ENCODE measurements at places on chromosomes 5 and 9.

DNA sequence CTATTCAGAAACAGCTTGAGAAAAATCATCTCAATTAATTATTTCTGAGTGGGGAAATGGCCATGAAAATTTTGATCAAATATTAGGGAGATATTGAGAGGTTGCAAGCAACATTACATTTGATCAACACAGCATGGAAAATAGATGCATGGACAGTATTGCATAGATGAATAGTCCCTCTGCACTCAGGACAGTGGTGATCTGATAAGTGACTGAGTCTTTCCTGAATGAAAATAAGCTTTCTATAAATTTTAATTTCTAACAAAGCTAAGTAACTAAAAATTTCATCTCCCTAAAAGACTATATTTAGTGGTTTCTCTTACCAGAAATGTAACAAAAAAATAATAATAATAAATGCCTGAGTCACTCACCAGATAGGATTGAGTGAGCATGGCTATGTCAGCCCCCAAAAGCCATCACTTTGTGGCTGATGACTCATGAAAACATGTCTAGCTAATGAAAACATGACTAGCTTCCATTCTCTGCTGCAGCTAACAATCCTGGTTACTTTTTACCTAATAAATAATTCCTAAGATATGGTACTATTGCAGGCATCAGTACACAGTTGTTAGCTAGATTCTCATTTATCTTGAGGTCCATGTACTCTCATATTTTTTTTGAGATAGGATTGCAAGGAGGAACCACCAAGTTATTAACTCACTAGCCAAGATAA lies 1294.8 kb upstream of the ACO1 start:
- DNase-seq = no peak

DNA sequence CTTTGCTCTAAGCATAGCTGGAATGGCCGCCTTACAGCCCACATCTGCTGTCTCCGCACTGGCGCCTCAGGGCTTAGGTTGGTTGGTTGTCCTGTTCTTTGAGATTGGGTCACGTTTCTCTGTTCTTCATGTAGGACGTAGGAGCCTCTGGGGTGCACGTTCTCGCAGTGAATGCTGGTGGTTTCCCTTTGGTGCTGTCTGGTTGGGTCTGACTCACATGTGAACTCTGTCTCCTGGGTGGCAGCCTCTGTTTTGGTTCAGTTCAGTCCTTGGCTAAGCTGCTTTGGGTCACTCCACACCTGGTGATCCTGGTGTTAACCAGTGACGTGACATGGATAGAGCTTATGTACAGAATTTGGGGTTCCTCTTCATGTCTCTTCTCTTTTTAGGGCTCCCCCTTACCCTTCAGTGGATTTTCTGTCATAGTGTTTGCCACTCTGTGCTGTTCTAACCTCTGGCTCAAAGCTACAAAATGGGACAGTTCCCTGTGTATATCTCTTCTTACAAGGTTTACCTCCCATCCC lies 12.6 kb upstream of the LPCAT1 start:
- no peak for DNase-seq

DNA sequence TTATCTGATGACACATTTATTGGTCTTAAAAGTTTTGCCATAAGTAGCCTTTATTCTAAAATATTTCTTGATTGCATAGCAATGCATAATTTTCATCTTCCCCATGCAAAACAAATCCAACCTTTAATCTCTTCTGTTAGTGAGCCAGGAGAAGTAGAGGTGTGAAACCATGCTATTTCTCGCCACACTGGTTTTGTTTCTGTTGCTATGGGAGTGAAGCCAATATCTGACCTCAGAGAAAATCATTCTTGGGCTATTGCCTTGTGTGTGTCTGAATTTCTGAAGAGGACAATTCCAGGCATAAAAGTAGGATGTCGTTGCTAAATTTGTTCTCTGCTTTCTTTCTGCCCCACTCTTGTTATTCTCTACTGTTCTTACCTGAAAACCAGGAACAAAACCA lies 183.6 kb downstream of the PTTG1 start:
- DNase-seq = peak; percentile 90

- peak; percentile 25 for DNase-seq
Observed at GRCh38 chr9:16640649-16641048, 229.8 kb downstream of the BNC2 start.

GRCh38 chr5:157030692-157031091 lies 28.2 kb downstream of the HAVCR1 start:
- no peak for DNase-seq

DNA sequence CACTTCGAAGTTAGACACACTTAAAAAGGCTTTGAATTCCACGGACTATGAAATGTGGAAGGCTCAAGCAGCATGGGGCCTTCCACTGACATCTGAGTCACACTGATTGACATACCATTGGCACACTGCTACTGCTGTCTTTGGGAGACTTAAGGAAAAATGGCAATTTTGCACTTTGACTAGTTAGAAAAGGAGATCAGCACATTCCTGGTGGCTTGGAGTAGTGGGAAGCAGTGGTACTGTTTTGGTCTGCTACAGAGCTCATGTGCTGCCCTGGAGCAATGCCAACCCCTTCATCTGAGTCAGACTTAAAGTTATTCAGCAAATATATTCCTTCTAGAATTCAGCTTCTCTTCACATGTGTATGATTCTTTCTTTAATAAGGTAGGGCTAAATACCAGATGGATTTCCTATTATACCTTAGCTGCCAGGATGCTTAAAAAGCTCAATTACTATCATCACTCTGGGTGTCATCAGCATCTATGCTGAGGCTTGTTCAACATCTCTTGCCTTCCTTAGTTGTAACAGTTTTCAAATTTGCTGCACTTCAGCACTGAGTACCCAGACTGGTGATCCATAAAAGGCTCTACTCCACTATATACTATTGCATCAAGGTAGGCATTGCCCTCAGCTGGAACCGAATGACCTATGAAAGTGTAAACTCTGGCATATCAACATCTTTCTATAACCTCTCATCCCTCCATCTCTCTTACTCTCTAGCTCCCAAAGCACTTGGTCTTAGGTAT lies 42.3 kb upstream of the MOCS2 start:
- DNase-seq = no peak

GRCh38 chr5:23675456-23675855 lies 168.0 kb downstream of the PRDM9 start:
- DNase-seq = no peak

- peak; percentile 73 for DNase-seq
Observed at GRCh38 chr9:13427587-13427986, 148.1 kb upstream of the MPDZ start.

DNA sequence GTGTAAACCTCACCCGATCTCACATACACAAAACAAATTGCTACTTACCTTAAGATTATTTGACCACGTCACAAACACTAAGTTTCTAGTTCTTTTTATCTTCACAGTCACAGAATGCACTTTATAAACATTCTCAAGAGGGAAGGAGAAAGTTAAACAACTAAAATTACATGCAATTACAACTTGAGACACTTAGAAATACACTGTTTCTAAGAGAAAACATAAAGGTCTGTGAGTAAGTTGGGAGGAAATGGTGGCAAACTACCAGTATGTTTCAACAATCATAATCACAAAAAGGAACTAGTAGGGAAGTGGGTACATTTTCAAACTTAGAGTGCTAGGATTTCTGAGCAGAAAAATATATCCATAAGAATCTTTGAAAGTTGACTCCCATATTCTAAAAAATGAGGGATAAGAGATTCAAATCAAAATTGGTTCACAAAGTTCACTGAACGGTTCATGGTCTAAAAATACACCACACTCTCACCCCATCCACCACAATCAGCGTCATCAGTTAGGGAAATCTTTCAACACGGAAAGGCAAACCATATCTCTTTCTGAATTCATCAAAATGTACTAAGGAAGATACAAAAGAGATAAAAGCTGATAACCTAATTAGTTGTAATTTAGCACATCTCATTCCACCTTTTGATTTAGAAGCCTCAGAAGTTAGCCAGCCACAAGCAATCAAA lies 182.6 kb downstream of the BNC2 start:
- no peak for DNase-seq

DNA sequence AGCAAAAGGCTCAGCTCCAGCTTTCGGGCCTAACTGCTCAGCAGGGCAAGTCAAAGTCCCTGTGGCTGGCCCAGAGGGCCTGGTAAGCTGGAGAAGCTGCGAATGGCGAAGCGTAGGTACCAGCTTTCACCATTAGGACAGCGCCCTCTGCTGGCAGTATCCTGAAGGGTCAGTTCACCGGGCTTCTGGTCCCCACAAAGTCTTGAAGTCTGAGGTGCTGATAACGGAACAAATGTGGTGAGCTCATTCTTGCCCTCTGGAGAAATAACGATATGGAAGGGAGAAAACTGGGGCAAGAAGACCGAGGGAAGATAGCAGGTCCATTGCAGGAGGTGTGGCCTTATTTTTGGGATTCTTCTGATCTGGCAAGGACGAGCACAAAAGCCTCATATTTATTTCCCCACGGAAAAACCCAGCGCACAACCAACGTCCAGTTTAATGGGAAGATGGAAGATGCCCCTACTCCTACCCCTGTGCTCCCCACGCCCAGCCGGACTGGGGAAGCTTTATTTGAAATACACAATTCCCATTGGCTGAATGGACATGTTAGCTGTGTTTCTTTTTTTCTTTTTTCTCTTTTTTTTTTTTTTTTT lies 7.2 kb downstream of the SOWAHA start:
- DNase-seq = peak; percentile 97

DNA sequence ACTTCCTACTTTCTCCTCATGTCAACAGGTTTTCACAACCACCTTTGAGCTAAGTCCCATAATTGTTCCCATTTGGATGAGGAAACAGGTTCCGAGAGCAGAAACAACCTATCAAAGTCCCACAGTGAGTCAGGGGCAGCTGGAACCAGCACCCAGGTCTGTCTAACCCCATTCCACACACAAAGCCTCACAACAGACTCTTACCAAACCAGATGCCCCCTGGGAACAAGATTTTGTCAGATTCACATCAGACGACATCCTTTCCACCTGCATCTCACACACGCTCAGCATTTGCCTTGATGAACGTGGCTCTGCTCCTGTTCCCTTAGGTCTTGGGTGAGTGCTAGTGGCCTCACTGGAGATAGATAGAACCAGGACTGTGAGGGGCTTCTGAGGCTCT lies 17.0 kb downstream of the SWI5 start:
- no peak for DNase-seq

DNA sequence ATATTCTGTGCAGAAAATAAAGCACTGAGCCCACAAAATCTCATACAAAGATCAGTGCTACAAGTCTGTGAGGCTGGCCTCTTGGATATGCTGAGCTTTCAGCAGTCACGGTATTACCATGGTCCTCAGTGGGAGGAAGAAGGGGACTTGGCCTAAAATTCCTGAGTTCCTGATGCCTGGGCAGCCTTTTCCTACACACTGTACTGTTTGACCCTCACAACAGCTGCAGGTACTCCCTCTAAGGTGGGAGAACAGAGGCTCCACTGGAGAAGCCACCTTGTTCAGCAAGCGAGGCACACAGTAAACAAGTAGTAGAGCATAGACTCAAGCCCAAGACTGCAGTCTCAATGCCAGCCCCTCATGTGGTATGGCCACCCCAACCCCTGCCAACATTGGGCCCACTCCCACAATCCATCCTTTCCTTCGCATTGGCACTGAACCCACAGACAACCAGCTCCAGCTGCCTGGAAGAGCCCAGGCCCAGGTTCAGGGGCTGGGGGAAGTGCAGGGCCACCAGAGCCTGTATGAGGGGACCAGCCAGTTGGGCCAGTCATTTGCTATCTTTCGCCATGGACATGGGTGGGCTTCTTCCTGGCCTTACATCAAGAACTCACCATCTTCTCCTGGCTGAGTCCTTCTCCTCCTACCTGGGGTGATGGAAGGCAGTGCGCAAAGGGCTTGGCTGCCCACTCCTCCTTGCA lies 14.3 kb downstream of the ACSL6 start:
- DNase-seq = no peak

DNA sequence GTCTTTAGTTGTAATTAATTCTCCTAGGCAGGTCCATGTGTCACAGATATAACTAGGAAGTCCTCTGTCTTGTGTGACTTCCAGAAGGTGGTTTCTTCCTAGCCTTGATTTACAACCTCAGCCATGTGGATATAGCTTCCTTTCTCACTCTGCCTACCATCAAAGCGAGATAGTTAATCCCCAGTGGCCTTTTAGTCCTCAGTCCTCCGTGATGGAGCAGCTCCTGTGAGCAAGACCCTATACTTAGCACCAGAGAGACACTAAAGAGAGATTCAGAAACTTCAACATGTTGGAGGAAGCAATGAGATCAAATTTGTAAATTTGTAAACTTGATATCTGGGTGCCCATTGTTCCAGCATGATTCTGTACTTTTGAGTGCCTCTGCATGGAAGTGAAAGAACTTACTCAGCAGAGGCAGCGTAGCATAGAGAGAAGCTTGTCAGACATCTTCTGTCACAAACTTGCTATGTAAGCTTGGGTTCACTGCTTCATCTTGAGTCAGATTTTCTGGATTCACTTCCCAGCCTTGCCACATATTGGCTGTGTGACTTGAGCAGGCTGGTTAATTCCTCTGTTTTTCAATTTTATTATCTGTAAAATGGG lies 170.2 kb upstream of the NR3C1 start:
- DNase-seq = no peak

- no peak for DNase-seq
Observed at GRCh38 chr5:145775893-145776444, 59.2 kb downstream of the PRELID2 start.

DNA sequence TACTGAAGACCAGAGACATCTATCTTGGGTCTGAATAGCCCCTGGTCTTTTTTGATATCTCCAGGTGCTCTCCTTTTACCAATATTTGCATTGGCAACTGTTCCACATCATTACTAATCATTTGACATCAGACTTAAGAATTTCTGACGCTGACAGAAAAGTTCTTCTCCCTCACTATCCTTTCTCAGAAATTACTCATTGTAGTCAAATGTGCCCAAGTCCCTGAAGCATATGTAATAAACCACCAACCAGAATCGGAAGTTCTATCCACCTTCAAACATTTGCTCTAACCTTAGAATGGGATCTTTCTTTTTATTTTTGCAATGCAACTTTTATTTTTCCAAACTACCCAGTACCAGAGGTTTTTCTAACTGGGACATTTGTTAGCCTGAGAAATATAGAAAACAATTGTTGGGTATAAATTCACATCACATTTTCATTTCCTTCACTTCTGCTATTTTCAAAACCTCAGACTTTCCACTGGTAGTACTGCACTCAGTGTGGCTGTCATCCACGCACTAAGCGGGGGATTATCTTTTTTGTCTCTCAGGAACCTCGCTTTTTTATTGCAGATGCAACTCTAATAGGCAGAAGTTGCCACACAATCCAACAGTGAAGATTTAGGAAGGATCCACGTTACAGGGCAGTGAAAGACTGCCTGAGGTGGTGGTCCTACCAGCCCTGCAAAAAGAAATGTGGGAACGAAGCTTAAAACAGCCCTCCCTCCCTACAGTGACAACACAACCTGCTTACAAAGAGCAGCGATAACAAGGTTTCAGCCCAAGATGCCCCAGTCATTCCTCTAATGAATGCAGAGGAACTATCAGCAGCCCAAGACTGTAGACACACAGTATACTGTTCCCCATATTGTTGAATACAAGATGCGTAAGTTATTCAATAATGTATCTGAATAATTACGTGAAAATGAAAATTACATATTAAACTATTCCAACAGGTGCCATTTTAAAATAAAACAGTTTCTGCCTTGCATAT lies 201.2 kb downstream of the EBF1 start:
- no peak for DNase-seq

DNA sequence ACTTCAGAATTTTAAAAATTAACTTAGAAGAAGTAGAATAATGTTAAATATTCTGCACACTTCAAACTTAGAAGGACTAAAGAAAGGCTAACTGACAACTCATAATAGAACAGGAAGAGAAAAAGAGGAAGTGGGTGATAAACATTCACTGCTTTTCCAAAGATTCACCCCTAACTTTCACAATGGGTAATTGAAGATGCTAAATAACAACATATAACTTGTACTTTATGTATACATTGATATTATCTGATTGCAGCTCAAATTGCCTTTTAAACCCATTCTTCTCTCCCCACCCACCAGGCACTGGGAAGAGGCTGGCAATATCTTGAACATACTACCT lies 376.6 kb downstream of the EFNA5 start:
- DNase-seq = no peak

All from cerebellar cortex (tissue), 1 donor.